Stimulated activated CD4-positive, alpha-beta T cell treated with anti-CD3 and anti-CD28 coated beads, Interleukin-2, amount 100 ng/mL, for 4 hours (primary cell): ENCODE measurements at places on chromosomes 1 and 21.

DNA sequence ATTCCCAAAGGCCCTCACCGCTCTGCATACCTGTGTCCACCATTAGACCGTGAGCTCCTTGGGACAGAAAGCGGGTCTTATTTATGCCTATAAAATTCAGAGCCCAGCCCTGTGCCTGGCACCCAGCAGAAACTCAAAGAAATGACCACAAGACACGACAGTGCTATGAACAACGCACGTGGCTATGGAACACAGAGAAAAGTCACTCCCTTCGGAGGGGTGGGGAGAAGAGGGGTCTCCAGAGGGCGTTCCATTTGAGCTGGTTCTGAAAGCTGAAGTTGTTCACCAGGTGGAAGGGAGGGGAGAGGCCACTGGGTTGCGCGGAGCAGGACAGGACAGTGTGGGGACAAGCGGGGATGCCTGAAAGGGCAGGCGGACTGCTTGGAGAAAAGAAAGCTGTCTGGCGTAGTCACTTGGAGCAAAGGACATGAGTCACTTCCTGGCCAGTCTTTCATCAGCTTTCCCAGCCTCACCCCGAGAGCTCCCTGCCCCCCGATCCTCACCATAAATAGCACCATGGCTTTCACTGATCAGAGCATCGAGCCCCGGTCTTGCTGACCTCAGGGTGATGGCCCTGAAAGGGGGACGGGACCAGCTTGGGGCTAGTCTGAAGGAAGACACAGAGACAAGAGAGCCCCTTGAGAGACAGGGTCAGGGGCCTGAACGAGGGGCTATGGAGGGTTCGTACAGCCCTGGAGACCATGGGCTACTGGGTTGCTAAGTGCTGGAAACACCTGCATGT is 28.5 kb downstream of the ECE1 start:
- no peak for DNase-seq

- DNase-seq = no peak
Measured at GRCh38 chr21:38696579-38696978, 109.2 kb upstream of the ETS2 start.

GRCh38 chr1:242206994-242207393 is 208.1 kb upstream of the MAP1LC3C start:
- DNase-seq = no peak

DNA sequence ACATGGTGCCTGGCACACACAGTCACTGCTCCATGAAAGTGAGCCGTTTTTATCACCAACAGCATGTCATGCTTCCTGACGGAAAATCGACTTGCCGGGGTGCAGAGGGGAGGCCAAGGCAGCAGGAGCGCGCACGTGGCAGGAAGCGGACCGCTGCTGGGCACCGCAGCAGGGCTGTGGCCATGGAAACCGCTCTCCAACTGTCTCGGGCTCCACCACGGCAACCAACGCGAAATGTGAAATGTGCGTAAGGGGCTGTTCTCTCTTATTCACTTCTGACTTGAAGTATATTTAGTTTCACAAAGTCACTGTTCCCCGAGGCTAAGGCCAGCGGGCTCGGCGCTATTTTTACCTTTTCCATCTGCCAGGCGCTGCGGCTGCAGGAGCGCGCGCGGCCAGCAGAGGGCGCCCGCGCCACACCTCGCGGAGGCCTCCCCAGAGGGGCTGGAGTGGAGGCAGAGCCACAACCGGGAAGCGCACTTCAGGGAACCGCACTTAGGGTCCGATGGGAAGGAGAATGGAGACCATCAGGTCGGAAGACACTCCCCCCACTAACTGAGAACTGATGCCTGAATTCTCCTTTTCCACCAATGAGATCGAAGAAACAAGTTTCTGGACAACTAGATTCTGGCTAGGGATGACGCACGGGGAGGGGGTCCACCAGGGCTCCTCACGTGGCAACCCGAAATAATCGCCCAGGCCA is 19.7 kb downstream of the RCC2 start:
- peak; percentile 41 for DNase-seq

- DNase-seq = no peak
Measured at GRCh38 chr1:147124266-147124665, 48.0 kb downstream of the PRKAB2 start.

DNA sequence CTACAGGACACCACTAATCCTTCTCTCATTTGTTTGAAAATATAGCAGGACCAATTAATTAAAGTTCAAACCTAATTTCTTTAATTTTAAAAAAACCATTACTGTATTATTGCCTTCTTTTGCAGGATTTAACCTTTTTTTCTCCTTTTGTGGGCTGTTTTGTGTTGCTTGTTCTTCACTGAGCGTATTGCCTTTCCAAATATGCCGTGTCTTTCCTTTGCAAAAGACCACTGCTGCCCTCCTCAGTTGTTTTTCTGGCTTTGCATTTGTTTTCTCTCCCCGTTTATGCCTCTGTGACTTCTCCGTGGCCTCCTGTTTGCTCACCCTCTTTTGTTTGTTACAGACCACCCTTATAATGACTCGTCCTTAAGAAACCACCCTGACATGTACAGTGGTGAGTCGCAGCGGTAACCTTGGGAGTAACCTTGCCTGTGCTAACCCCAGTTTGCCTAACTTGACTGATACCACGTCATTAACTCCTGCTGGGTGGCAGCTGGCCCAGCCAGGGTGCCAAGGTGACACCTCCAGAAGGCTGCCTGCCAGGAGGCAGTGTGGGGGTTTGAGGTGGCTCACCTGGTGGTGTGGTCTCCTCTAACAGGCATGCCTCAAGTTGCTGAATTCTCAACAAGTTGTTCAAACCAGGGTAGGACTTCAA is 81.1 kb upstream of the CNTN2 start:
- no peak for DNase-seq

DNA sequence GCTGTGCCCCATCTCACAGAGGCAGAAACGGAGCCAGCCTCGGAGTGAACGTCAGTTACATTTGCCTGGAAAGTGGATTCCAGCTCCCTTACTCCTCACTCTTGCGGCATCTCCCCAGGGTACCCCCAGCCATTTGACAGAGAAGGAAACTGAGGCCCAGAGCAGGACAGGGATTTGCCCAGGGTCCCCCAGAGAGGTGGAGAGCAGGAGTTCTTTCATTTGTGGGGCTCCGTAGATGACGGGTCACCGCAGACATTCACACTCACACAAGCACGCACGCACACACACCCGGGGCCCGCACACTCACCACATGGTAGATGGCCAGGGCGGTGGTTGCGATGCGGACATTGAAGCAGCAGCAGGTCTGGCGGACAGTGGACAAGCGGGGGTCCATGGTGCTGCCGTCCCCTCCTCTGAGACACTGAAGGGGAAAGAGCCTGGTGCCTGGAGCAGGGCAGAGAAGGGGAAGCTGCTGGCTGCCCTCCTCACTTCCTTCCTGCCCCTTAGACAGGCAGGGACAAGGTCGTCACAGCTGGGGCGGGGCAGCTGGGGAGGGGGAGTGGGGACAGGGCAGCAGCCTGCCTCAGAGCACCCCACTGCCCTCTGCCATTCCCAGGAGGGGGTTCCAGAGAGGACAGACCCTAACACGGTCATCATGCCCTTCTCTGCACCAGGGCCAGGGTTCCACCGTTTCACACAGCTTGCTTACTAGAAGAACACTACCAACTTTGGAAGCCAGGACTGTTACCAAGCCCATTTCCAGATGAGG is at the start of gene LAPTM5:
Gene LAPTM5 (minus strand): TSS at position 423 of the 769 bp plus-strand sequence. CDS start 29 bp downstream, at position 394.
- DNase-seq = no peak

DNA sequence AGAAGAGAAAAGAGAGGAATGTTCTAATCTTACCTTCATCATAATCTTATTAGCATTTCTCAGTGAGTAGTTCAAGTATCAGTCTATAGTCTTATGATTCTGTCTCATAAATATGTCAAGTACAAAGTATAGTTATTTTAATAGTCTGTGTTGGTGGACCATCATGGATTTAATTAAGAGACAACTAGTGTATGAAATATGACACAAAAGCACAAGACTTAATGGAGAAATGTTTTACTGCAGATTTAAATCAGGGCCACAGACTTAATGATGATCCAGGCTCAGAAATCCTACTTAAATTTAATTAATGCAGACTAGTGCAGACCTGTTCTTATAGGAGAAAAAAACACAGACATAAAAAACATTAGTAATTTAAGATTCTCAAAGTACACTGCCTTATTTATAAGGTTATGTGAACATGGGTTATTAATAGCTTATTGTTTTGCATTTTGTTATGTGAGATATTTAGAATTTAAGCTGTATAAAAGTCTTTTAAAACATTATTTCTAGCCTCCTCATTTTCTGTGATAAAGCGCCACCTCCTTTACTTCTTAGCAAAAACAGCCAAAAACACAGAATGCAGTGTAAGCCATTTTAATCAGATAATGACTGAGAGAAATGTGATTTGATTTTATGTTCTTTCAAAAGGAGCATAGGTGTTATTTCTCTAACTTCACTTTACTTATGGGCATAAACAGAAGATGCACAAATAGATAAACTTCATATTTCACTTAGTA is 255.0 kb upstream of the SNX7 start:
- DNase-seq = no peak

GRCh38 chr1:162696286-162696862 is 64.1 kb downstream of the DDR2 start:
- DNase-seq = no peak

GRCh38 chr1:111140680-111140967 is 601 bp downstream of the CEPT1 start:
- no peak for DNase-seq

DNA sequence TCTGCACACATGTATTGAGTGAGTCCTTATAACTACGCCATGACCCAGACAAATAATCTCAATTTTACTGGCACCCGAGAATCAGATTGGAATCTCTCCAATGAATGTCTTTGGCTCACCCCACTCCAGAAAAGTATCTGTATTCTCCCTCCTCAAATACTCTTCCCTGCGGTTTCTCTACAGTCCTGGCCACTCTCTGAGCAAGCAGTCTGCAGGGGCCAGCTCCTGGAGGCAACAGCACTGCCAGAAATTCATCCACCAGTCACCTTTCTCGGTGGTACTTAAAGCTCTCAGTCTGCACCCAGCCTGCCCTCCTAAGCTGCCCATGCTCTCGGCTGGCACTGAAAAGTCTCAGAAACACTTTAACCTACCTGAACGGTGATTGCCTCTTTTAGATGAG is 16.1 kb upstream of the LYST start:
- no peak for DNase-seq

DNA sequence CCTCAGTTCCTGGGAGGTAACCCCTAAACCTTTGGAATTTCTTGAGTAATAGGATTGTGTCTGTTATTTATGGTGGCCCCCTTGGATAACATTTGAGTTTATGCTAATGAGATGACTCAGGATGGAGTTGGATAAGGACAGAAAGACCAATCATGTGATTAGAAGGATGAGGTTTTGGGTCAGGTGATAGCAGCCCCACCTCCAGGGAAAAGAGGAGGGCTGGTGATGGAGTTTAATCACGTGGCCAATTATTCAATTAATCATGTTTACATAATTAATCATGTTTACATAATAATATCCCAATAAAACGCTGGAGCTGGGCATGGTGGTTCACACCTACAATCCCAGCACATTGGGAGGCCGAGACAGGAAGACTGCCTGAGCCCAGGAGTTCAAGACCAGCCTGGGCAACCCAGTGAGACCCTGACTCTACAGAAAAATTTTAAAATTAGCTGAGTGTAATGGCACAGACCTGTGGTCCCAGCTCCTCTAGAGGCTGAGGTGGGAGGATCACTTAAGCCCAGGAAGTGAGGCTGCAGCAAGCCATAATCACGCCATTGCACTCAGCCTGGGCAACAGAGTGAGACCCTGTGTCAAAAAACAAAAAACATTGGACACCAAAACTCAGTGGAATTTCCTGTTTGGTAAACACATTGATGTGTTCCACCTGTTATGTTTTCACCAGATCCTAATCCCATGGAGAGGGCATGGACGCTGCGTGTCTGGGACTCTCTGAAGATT is 73.3 kb downstream of the NUP210L start:
- no peak for DNase-seq

DNA sequence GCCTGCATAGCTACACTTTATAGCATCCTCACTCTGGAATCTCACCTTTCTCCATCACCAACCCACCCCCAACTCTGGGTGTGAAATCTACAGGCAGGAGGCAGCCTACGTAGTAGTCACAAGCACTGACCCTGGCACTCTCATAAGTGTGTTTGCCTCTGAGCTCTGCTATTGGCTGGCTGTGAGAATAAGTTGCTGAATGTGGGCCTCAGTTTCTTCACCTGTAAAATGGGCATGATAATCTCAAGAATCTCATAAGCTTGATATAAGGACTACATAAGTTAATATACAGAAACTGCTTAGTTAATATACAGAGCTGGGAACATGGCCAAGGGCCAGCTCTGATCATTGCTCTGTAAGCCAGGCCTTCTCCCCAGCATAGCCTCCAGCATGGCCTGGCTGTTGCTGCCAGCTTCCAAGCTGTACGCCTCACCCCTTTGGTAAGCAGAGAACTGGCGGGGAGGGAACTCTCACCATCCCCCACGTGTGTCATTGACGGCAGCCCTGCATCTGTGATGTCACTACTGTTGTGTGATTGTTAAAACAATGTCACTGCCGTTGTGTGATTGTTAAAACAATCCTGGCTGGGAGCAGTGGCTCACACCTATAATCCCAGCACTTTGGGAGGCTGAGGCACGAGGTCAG is 53.3 kb downstream of the SYF2 start:
- DNase-seq = no peak

GRCh38 chr21:35257413-35257812 is 208.3 kb upstream of the RUNX1 start:
- no peak for DNase-seq

DNA sequence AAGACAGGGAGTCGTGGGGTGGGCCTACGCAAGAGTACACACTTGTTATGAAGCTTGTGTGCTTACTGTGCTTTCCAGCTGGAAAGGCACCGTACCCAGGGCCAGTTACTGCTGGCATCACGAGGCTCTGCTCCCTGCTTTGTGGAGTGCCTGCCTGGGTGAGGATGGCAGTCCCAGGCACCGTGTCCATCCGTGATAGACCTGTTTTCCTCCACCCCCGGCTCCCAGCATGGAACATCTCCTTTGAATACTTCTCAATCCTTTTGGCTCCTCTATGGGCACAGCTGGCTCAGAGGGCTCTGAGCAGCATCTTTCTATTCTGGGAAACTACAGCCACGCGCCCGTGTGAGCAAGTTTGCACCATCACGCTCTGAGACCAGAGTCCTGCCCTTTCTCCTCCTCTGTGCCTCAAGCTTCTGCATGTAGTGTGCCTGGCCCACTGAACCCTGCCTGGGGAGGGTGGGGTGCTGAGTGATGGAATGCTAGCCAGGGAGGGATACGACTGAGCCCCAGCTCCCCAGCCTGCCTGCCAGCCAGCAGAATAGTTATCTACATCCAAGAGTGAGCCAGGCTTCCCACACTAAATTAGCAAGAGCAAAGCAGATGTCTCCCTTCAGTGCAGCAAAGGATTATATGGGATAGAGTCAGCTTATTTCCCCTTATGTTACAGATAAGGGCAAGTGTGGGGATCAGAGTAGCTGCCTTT is 7.1 kb upstream of the TNR start:
- DNase-seq = no peak

- DNase-seq = no peak
Measured at GRCh38 chr1:51158263-51158662, 56.2 kb downstream of the C1orf185 start.

DNA sequence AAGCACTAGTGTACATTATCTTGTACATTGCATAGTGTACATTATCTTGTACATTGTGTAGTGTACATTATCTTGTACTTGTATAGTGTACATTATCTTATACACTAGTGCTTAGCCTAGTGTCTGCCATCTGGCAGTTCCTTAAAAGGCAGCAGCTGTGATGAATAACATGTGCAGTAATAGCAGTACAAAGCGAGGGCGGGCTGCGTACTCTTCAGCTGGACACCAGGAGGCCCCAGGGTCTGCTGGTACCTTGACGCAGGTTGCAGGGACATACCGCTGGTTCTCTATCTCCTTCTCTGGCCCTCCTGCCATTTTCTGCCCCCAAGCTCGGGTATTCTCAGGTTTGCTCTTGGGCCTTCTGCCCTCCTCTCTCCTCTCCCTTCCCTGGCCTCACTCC is 149.6 kb downstream of the SEC16B start:
- no peak for DNase-seq
